MV-4-11 (cell line): ENCODE measurements at places on chromosomes 4 and X.
A peak's percentile ranks its signal among the peaks of the same experiment; 100 is the strongest.

DNA sequence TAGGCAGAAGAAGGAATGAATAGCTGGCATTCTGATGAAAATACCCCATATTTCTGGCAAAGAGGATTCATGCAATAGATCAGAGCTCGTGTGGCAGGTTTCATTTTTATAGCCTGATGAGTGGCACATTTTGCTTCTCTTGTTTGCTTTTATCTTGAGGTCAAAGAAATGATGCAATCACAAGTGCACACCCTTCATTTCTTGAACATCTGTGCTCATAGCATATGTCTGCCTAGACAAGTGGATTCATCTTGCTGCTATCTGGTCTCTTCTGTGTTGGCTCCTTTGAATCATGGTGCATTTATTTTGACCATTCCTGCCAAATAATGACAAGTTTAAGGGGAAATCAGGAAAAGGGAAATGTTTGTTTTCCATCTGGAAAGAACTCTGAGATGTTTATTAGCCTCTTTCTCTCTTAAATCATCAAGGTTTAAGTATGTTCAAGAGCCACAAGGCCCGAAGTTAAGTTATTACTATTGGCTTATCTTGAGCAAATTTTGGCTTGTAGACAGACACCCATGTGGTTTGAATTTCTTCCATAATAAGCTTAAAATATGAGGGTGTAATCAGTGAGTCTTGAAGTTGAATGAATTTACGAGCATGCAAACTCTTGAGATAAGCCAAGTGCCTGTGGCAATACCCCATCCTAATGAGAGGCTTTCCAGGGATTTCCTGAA lies 59.3 kb upstream of the HS3ST1 start:
- peak; percentile 80 for DNase-seq

- no peak for DNase-seq
These were observed 92.6 kb upstream of the KDR start for GRCh38 chr4:55218041-55218440.

DNA sequence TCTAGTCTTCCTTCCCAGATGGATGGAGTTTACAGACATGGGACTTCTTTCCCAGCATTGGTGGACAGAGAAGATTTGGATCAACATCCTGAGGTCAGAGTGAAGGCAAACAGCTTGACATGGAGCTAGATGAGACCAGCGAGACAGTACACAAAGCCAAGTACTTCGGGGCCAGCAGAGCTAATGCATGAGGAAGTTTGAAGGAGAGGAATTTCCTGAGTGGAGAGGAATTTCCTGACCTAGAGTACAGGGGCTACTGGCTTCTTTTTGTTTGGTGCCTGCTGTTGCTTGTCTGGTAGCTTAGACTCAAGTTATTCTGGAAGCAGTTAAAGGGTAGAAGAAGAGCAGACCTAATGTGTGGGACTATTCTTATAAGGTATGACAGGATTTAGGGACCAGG lies 69.1 kb upstream of the EOLA2 start:
- DNase-seq = no peak

- DNase-seq = no peak
These were observed 48.0 kb downstream of the MAGEA9 start for GRCh38 chrX:149829751-149830191.

- no peak for DNase-seq
These were observed 88.9 kb upstream of the CLDN34 start for GRCh38 chrX:9878146-9878820.

GRCh38 chrX:134909261-134909660 lies 81.5 kb upstream of the SMIM10 start:
- no peak for DNase-seq

DNA sequence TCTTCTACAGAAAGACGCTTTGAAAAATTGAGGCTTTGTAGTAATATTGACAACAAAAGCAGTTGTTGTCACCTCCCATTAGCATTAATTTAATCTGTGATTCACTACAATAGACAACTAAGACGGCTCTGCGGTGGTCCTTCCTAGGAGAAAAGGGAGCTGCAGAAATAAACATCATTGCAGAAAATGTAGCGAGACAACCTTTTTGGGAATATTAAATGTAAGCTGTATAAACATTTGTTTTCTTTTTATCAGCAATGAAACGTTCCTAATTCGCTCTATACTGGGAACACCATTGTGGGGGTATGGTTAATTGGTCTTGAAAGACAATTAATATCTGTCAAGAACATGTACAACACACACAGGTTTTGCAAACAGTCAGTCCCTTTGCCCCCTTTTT lies 583.3 kb upstream of the TENM3 start:
- no peak for DNase-seq

DNA sequence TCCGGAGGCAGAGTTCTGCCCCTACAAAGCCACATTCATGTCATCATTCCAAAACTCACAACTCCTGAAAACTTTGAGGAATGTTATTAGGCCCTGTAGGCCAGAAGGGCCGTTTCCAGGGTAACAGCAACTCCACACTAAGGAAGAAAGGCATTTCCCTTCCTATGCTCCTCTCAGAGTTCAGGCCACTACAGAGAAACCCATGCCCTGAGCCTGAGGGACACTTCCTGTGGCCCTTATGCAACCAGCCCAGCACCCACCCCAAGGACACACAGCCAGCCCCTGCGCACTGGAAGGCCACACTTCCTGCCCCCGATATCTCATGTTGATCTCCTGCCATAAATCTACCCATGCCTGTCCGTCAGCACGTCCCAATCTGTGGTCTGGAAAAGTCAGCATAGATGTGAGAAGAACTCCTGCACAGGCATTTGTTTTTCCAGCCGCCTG lies 289.3 kb downstream of the BCOR start:
- DNase-seq = peak; percentile 37

GRCh38 chr4:112514647-112515197 lies 1.3 kb downstream of the NEUROG2 start:
- DNase-seq = no peak

GRCh38 chr4:179804440-179804839 lies 2362.2 kb upstream of the AGA start:
- DNase-seq = no peak

DNA sequence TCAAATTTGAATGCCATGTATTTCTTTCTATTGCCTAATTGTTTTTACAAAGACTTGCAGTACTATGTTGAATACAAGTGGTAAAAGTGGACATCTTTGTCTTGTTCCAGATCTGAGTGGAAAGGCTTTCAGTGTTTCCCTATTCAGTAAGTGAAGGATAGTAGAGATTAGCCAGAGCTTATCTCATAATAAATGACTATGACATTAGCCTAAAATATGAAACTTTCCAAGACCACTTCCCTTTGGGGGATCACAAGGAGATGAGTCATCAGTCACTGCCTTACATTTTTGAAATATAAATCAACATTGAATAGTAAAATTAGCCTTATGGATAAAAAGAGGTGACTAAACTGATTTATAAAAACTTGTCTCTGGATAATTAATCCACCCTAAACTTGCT lies 554.1 kb upstream of the MAGEB2 start:
- peak; percentile 7 for DNase-seq

DNA sequence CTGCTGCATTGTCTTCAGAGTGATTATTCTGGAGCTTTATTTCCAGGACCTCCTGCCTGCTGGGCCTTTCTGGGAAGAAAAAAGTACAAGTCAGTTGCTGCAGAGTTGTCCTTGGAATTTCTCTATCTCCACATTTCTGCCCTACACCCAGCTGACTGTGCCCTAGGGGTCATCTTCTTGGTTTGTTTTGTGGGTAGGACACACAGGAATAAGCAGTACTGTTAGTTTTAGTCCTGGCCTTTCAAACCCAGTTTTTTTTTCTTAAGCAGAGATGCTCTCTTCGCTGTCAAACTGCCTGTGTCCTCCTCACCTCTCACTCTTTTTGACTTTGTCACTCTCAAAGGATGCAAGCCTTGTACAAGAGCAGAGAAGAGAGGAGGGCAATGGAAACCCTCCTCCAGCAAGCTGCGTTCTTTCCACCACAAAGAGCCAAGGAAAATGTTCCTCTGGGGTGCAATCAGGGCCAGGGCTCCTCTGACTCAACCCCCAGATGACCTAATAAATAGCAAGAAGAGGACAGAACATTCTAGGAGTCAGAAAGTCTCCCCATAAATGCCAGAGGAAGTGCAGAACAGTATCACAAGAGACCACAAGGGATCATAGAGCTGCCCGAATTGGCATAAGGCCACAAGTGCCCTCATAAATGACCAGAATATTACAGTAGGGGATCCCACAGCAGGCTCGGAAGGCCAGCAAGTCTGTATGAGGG lies 186.2 kb downstream of the RCHY1 start:
- no peak for DNase-seq

- no peak for DNase-seq
These were observed 8.4 kb upstream of the MAN2B2 start for GRCh38 chr4:6566391-6567190.

DNA sequence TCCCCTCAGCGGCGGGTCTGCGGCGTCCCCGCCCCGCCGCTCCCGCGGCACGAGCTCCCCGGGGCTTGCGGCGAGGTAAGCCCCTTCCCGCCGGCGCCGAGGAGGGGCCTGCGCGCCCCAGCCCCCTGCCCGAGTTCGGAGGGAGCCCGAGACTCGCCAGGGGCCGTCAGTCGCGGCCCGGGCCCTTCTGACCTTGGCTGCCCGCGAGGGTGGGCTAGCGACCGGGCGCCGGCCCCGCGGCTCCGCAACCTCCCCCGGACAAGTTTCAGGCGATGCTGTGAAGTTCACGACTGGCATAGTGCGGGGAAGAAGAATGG lies 554 bp downstream of the CDKL5 start:
- DNase-seq = no peak

- no peak for DNase-seq
These were observed 978.3 kb upstream of the GRID2 start for GRCh38 chr4:91325495-91325894.

- DNase-seq = no peak
These were observed 6.4 kb downstream of the RBM3 start for GRCh38 chrX:48580662-48581061.

DNA sequence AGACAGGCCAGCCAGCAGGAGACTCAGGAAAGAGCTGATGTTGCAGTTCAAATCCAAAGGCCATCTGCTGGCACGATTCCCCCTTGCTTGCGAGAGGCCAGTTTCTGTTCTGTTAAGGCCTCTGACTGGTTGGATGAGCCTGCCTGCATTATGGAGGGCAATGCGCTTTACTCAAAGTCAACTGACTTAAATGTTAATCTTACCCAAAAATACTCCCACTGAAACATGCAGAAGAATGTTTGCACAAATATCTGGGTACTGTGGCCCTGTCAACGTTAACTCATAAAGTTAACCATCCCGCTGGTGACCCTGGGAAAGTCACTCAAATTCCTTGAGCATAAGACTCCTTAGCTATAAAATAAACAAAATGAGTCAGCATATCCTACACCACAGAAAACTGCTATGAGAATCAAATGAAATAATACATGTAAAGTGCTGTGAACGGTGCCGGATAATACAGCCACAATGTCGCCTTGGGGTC lies 326.4 kb downstream of the EVC2 start:
- DNase-seq = no peak

DNA sequence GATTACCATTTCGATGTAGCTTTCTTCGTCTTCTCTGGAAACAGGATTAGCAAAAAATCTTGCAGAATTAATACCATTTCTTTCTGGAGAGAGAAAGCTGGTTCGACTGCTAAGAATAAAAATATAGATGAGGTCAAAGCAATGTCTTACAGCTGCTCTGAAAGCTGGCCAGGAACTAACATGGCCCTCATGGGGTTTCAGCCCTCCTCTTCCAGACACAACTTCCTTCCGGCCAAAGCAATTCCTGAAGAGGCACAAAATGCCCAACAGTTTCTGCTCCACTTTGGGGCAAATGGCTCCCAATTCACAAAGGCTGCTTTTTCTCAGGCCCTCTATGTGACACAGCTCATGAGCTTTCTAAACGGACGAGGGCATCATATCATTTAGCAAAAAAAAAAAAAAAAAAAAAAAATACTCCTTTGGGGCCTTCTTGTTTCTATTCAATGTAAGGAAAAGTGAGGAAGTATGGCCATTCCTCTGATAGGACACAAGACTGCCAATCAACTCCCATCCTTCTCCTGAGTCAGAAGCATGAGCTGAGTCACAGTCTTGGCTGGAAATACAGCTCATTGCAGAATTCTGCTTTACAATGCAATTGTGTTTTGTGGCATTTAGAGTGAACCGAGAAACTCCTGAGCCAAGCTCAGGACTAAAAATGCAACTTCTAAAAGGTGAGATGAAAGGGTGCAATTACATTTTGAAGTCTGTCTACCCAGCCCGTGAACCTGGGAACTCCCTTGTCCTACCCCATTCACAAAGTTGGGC lies 42.7 kb upstream of the CTAG2 start:
- peak; percentile 64 for DNase-seq

GRCh38 chrX:22057667-22058066 lies 25.5 kb downstream of the PHEX start:
- DNase-seq = no peak

DNA sequence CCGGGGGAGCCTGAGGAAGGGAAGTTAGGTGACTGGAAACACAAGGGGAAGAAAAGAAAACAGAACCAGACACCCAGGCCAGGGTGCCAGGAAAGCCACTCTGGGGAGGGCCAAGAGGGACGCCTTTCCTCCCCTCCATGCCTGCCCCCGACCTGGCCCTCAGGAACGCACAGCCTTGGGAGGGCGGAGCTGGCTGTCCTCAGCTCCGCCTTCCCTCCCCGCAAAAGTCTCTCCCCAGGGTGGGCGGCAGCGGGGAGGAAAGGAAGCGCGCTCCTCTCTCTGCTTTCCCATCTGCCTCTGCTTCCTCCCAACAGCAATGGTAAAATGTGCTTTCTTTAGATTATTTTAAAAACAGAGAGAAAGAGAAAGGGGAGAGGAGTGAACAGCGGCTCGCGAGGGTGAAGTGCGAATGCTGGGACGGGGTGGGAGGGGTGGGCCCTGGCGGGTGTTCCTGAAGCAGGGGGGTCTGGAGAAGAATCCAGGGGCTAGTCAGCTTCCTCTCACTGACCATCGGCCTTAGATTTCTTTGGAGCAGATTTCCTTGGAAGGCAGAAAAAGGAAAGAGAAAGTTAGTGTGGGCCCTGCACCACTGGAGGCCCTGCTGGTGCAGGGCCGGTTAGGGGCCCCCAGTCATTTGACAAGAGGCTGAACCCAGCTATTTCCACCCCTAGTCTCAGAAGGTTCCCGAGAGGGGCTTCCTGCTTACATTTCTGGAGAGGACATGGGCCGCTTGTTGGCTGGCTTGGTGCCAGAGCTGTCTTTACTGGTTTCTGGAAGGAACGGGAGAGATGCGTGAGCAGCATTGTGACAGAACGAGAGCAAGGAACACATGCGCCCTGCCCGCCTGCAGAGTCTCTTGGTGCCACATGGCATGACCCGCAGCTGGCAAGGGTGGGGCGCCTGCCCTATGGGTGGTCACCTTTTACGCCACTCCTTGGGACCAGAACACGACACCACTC lies 4.7 kb upstream of the RENBP start:
- no peak for DNase-seq

- no peak for DNase-seq
These were observed 3.8 kb upstream of the MMGT1 start for GRCh38 chrX:135977611-135978010.

DNA sequence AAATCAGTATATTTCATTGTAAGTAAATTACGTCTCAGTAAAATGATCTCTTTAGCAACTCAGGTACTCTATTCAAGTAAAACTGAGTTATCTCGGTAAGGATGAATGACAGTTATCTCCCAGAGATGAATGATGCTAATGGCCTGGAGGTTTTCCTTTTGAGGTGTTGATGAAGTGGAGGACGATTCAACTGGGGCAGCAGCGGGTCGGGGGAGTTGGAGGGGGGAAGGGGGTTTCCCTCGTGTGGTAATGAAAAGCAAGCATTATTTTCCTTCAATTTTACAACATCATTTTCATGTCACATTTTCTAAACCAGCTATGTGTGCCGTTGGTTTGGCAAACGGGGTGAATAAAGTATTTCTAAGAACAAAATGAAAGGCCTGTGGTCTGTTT lies 92.4 kb upstream of the ATXN3L start:
- DNase-seq = no peak

GRCh38 chr4:16066586-16067128 lies 17.2 kb downstream of the PROM1 start:
- no peak for DNase-seq

GRCh38 chrX:72466493-72466892 lies 106.2 kb downstream of the HDAC8 start:
- no peak for DNase-seq
